ENCODE measurements at places on chromosomes 16 and 17.

- no peak for DNase-seq
These were observed 45.5 kb downstream of the PRKCA start for GRCh38 chr17:66347661-66348514.

- no peak for DNase-seq
These were observed 10.2 kb downstream of the SOX8 start for GRCh38 chr16:991773-992172.

- no peak for DNase-seq
These were observed 40.1 kb downstream of the YPEL2 start for GRCh38 chr17:59371416-59372100.

GRCh38 chr16:67173808-67174705 lies 3.7 kb downstream of the NOL3 start:
- peak; percentile 56 for DNase-seq

DNA sequence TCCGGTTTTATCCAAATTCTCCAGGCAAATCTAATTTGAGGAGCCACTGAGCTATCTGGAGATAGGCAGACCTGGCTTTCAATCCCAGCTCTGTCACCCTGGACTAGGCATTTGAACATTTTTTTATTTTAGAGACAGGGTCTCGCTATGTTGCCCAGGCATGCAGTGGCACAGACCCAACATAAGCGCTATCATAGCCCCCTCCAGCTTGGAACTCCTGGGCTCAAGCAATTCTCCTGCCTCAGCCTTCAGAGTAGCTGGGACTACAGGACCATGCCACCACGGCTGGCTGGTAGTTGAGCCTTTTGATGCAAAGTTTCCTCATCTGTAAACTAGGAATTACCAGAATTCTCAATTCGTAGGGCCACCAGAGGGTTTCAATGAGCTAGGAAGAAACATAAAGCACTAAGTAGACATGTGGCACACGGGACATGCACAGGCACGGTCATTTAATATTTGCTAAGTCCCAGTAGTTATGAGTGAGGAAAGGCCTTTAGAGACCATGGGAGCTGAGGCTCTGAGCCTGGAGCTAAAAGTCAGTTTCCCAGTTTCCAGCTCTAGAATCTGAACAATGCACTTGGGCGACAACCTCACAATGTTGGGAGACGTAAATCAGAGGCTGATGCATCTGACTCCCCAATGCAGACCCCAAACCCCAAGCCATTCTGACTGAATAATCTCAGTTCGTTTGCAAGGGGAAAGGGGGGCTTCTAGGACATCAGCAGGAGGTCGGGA lies 1.1 kb downstream of the ELOB start:
- DNase-seq: no peak

DNA sequence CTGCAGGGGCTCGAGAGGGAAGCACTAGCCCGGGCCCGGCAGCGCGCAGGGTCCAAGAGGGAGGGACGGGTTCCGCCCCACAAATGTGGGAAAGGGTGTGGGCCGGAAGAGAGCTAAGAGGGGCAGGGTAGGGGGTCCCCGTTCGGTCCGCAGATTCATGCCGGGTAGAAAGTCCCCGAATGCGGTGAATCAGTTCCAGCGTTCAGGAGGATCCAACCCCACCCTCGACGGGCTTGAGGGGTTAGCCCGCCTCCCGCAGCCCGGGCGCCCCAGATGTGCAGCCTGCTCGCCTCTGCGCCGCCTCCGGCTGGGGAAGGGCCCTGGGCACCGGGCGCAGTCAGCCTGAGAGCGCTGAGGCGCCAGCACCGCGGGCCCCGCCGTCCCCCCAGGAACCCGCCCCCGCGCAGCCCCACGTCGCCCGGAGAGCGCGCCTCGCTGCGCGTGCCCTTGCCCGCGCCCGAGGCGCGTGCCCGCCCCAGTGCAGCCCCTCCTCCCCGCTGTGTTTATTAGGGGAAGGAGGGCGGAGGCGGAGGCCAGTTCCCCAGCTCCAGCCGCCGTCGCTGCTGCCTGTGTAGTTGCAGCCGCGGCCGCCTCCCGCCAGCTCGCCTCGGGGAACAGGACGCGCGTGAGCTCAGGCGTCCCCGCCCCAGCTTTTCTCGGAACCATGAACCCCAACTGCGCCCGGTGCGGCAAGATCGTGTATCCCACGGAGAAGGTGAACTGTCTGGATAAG lies at the start of gene LASP1:
Gene LASP1, plus strand, starts transcription at position 533 of the 733 bp plus-strand sequence. Its CDS starts 132 bp downstream, at position 665.
- DNase-seq: peak; percentile 77

- no peak for DNase-seq
These were observed 12.0 kb downstream of the SRCAP start for GRCh38 chr16:30710971-30711370.

GRCh38 chr17:8884336-8884990 lies 17.0 kb upstream of the PIK3R6 start:
- DNase-seq: no peak

DNA sequence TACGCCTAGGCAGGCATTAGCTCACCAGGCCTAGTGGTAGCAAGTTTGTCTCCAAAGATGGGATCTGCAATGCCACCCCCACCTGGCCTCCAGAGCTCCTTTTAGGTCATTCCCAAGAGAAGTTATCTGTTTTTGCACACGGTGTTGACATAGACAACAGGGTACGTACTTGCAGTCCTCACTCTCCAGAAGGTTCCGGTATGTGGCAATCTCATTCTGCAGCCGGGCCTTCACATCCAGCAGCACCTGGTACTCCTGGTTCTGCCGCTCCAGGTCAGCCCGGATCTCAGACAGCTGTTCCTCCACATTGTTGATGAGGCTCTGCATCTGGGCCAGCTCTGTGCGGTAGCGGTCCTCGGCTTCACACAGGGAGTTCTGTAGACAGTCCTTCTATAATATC lies 9.8 kb upstream of the KRT31 start:
- no peak for DNase-seq

GRCh38 chr16:85205747-85206471 lies 93.6 kb upstream of the CIBAR2 start:
- no peak for DNase-seq

DNA sequence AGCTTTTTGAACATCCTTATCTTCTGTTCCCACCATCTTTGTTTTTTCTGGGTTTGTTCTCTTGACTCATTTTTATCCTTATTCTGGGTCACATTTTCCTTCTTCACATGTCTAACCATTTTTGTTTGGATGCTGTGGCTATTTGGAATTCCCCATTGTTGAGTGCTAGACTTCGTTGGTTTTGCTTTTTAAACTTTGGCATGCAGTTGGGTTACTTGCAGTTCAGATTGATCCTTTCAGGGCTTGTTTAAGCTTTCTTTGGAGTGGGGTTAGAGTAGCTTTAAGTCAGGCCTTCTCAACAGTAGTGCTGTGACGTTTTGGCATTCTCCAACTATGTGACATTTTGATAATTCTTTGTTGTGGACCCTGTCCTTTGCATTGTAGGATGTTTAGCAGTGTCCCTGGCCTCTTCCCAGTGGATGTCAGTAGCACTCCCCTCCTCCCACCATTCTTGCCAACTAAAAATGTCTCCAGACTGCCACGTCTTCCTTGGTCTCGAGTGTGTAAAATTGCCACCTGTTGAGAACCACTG lies 21.1 kb downstream of the PRMT7 start:
- no peak for DNase-seq

GRCh38 chr17:81387100-81388090 lies 7.9 kb upstream of the BAHCC1 start:
- no peak for DNase-seq

DNA sequence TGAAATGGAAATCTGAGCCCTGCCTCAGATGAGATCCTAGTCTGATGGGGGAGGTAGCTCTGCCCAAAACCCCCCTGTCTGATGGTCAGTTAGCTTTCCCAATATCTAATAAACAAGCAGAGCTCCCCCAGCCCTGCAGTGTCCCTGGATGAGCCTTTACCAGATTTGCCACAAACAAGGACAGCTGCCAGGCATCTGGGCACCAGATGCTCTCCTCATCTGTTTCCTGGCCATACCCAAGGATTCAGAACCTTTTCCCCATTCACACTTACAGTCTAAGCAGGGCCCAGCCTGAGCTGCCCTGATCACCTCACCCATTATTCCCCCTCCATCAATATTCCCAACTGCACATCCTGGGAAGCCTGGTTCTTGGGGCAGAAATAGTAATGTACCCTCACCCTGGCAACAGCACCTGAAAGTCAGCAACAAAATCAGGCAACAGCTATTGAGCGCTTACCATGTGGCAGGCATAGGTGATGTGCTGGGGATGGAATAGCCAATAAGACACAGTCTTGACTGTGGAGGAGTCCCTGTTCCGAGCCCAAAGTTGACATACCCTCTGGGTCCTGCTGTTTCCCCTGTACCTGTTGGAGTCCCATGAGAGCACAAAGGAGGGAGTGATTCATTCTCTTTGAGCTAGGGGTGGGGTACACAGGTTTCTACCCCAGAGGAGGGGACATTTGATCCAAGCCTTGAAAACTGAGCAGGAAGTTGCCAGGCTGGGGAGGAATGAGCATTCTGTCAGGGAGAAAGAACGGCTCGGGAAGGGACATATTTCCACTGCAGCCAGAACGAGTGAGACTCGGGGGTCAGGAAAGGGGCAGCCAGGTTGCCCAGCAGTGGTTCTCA lies 147.4 kb downstream of the TMEM132E start:
- no peak for DNase-seq

GRCh38 chr17:10241781-10242180 lies 43.4 kb upstream of the GAS7 start:
- no peak for DNase-seq

DNA sequence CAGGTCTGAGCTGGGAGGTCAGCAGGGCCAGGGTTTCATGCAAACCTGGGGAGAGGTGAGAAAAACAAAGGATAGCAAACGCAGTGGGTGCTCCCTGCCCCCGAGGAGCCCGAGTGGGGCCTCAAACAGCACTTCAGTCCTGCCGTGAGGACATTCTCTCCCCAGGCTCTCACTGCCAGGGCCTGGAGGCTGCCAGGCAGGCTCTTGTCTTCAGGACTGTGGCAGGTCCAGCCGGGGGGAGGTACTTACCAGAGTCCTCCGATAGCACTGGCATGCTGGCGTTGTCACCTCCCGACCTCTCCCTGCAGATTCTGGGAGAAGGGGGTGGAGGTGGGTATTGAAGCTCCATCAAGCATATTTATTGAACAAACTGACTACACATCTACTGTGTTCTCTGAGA lies 1.3 kb downstream of the MPP3 start:
- DNase-seq: no peak

GRCh38 chr16:50280932-50281331 lies 14.6 kb downstream of the ADCY7 start:
- DNase-seq: no peak

- no peak for DNase-seq
These were observed 68.2 kb downstream of the SREBF1 start for GRCh38 chr17:17768424-17769088.

DNA sequence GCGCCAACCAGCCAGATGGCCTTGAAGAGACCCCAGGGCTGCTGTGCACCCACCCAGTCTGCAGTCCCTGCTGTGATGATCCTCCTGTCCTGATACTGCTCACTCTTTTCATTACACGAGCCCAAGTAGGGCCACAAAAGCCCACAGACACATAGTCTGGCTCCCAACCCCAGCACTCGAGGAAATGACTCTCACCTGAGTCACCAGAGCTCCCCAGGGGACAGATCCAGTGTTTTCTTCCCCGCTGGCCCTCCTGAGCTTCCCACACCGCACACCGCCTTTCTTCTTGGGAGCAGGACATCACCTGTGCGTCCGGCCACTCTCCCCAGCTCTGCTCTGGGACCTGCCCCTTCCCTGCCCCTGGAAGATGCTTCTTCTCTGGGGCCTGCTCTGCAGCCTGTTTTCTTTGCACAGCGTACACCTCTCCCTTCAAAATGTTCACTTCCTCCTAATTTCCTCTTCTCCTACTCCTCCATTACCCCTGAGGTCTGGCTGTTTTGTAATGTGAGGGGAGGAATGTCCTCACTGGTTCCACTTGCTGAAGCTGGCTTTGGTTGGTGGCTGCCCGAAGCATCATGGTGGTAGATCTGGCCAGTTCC lies 2.0 kb upstream of the SCN4A start:
- DNase-seq: no peak

DNA sequence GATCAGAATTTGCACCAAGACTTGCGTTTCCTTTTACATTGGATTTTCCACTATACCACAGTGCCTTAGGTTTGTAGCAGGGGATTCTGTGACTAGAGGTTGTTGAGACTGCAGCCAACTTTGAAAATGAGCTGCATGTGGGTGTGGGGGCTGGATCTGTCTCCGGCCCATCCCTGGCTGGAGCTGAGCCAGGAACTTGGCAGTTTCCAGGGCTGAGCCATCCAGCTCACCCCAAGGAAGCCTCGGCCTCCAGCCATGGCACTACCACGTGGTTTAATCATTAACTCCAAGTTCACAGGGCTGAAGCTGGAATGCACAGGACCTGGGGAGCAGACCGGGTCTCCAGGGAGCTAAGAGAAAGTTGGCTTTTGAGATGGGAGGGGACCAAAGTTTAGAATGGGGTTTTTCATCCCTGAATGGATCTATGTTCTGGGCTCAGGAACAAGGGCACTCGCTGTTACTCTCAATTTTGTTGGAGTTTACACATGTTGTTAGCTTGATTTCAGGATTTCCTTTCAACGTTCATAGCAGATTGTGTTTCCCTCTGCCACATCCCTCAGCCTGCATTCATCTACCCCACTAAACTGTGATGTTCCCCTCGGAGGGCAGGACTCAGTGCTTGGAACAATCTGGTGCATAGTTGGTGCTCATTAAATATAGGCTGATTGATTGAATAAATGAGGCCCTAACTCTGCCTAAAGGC lies 42.3 kb upstream of the HNF1B start:
- peak; percentile 8 for DNase-seq

- DNase-seq: no peak
These were observed 20.2 kb upstream of the CCL1 start for GRCh38 chr17:34383216-34383615.

DNA sequence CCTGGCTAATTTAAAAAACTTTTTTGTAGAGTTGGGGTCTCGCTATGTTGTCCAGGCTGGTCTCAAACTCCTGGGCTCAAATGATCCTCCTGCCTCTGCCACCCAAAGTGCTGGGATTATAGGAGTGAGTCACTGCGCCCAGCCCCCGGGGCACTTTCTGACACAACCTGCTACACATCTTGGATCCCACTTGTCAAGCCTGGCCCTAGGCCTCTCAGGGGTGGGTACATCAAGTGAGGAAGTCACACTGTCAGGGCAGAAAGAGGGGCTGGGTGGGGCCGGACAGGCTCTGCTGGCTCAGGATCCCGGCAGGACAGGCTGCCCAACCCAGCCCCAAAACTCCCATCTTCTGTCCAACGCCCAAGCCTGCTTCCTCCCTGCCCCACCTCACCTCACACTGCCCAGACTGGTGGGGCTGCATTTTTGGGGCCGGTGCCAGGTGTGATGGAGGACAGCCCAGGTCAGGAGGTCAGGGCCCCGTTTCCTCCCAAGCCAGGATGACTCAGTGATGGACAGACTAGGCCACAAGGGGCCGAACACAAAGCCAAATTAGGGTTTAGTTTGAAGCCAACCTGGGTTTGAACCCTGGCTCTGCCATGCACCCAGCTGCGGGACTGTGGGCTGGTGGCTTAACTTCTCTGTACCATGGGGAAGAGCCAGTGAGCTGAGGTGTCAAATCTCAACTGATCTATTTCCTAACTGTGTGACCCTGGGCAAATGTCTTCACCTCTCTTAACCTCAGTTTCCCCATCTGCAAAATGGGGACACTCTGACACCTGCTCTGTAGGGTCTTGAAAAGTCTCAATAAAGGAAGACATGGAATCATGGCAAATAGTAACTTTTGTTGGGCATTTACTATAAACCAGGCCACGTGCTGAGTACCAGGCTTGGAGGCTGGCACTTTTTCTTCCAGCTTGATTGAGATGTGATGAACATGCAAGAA lies 8.9 kb upstream of the PPL start:
- DNase-seq: no peak

Measured in AG09319 (cell line).